NCI-H187 treated with DMSO at 0.1 percent for 48 hours (cell line): ENCODE measurements at places on chromosomes 3 and 15.

- DNase-seq, result no peak
Measured at GRCh38 chr15:84990507-84990906, 8.9 kb downstream of the PDE8A start.

GRCh38 chr3:178482981-178483380, 53.3 kb upstream of the KCNMB2 start:
- DNase-seq, result no peak

GRCh38 chr3:106006001-106006400, 137.2 kb upstream of the CBLB start:
- DNase-seq, result no peak

DNA sequence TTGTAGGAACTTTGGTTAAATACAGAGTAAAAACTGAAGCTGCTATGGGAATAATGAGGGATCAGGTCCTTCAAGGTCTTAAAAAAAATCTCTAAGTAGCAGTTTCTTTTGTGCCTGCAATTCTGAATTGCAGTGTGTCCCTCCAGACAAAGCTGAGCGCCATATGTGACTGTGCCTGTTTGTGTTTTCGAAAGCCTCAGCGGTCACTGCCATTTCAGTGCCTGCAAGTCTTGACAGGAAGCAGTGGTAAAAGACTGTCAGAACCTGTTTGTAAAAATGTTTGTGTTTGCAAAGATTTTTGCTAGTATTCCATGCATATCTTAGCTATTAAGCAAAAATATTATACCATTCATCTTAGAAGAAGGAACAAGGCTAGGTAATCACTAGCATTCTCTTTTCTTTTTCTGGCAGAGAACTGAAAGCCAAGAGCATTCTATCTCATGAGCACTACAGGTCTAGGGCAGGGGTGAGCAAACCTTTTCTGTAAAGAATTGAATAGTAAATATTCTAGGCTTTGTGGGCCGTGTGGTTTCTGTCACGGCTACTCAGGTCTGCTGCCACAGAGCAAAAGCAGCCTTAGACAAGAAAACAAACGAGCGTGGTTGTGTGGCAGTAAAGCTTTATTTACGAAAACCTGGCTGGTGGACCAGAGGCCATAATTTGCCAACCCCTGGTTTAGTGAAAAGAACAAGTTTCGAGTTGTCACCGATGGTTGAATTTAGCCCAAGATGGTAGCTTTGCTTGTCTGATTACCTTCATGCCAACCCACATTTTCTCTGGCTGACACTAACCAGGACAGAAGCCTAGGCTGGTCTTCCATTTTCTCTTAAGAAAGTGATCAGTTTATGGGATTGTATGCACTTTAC, 134.4 kb downstream of the CACNA1D start:
- DNase-seq, result no peak

- no peak for DNase-seq
Measured at GRCh38 chr3:132210476-132211346, 106.5 kb upstream of the ACP3 start.

- DNase-seq, result no peak
Measured at GRCh38 chr3:14606669-14607339, 44.8 kb upstream of the CCDC174 start.
